ENCODE measurements at places on chromosomes 3 and 15.

GRCh38 chr3:59621037-59621436, 571.2 kb upstream of the CFAP20DC start:
- no peak for DNase-seq

DNA sequence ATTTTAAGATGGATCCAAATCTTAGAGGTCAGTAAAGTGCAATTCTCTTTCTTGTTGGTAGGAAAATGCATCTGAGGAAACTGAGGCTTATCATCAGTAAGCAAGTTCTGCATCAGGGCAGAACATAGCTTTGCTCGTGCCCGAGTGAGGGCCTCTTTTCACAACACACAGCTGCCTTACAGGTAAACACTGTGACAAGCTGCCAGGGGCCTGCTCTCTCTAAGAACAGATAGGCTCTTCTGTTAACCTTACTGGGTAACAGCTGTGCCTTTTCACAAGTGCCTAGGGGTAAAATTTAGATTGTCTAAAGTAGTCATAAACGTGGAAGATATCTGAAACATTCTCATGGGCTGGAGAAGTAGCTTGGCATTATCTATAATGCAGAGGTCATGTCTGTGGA, 118.1 kb downstream of the C3orf38 start:
- DNase-seq = no peak

DNA sequence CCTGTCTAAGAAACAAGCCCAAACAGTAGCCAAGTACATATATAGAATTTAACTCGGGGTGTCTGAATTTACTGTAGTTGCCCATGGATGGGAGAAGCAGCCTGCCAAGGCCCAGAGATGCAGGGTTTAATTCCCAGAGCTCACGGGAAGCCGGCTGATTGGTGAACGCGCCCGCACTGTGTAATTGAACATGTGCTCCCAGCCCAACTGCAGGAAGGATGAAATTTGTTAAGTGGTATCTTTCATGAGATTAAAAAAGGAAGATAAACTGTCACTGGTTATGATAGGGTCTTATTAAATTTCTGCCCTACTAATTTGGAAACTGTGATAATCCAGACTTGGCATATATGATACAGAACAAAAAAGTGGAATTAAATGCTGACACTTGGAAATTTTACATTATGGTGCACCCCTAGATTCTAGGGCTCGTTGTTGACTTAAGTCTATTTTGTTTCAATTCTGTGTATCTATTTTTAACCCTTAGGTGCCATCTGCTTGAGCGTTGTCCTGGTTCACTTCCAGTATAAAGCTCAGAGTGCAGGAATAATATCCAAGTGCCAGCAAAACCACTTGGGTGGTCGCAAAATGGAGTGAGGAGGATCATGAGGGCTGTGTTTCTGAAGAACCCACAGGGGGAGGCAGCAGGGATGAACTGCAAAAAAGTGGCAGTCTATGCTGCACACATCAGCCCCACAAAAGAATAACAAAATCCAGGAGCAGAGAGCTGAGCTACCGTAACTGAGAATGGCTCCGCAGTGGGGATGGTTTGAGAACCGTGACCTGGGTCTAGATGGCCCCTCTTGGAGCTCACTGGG, 13.8 kb upstream of the TMC3 start:
- DNase-seq = no peak

DNA sequence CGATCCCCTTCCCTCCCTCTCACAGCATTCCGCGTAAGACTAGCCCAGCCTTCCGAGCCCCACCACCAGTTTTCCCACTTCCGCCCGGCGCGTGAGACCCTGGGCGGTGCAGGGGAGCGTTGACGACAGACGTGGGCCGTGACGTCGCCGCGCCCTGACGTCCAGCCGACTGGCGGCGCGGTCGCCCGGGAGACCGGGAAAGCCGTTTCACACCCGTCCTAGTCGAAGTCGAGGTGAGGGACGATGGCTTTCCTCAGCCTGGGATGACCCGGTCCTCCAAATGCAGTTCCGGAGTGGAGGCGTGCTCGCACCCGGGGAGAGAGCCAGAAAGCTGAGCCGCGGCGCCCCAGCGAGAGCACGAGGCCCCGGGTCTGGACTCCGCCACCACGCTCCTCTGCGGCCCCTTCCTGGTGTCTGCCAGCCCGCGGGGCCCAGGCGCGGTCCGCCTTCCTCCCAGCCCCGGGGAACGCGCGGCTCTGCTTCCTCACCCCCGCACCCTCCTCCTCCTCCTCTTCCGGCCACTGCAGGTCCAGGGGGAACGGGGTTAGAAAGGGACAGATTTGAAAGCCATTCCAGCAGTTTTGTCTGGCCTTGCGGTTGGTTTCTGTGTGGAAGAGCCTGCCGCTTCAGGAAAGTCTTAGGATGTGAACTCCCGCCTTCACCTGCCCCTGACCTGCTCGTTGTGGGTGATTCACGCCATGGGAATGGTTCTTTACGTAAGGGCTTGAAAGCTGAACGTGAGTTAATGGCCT, at the start of gene LEKR1:
LEKR1 (plus strand) TSS at position 210 of the 752 bp plus-strand sequence. CDS start 2,977 bp downstream, outside the sequence.
- DNase-seq = no peak

DNA sequence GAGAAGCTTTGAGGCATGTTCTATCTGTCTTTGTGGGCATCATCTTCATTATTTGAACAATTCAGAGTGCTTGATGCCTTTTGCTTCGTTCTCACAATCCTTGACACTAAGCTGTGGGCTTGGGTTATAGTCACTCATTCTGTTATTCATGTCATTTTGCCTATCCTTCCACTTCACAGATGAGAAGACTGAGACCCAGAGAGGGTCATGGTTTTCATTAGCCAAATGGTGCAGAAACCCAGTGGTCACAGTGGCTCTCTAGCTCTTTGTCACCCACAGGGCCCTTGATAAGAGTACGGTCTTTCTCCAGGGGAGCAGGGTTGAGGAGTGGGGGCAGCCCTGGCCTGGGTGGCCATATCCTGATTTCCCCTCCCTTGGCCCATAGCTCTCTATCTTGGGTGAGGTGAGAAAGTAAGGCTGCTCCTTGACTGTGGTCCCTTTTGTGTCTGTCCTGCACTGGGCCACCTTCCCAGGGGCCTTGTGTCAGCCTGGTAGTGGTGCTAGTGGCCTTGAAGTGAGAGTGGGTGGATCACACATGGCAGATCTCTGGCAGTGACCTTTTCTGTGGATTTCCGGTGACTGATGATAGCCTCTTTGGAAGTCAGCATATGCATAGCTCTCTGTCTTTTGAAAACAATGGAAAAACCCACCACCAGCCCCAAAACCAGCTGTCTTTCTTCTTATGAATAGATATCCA, 130.1 kb downstream of the IGF1R start:
- DNase-seq = no peak

- DNase-seq = no peak
These were observed 170.0 kb downstream of the RAB11A start for GRCh38 chr15:66039117-66039871.

GRCh38 chr15:49674370-49674769, 53.5 kb downstream of the DTWD1 start:
- no peak for DNase-seq

- no peak for DNase-seq
These were observed 4.1 kb downstream of the OR4F6 start for GRCh38 chr15:101807345-101807945.

DNA sequence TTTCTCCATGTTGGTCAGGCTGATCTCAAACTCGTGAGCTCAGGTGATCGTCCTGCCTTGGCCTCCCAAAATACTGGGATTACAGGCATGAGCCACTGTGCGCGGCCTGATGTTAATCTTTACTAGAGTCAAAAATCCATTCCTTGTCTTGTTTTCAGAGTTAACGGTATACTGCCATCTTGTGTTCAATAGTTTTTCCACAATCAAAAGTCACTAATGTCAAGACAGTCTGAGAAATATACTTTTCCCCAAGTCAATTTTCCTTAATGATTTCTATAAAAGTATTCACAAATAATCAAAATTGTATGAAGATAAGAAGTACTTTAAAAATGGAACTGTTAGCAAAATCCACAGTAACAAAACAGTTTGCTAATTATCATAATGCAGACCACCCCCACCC, 8.5 kb downstream of the CRBN start:
- DNase-seq = peak; percentile 26

GRCh38 chr15:100346866-100347512, 5.2 kb upstream of the ADAMTS17 start:
- no peak for DNase-seq

DNA sequence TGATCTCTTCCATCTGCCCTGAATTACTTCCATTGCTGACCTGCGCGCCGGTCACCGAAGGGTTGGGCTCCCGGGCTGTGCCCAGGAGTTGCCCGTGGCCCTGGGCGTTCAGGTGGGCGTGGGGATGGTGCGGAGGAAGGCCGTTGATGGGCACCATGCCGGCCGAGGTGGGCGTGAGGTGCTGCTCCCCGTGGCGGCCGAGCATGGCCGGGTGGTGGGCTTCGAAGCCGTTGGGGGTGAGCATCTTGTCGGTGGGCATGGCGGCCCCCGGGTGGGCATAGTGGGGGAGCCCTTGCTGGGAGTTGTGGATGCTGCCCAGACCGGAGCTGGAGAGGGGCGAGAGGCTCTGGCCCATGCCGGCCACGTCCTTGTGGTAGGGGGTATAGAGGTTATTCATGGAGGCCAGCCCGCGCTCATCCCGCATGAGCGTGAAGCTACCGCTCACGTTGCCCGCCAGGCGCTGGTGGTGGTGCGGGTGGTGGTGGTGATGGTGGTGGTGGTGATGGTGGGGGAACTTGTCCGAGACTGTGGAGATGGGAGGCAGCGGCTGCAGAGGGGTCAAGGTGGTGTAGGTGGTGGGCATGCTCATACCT, 1.0 kb downstream of the ONECUT1 start:
- no peak for DNase-seq

DNA sequence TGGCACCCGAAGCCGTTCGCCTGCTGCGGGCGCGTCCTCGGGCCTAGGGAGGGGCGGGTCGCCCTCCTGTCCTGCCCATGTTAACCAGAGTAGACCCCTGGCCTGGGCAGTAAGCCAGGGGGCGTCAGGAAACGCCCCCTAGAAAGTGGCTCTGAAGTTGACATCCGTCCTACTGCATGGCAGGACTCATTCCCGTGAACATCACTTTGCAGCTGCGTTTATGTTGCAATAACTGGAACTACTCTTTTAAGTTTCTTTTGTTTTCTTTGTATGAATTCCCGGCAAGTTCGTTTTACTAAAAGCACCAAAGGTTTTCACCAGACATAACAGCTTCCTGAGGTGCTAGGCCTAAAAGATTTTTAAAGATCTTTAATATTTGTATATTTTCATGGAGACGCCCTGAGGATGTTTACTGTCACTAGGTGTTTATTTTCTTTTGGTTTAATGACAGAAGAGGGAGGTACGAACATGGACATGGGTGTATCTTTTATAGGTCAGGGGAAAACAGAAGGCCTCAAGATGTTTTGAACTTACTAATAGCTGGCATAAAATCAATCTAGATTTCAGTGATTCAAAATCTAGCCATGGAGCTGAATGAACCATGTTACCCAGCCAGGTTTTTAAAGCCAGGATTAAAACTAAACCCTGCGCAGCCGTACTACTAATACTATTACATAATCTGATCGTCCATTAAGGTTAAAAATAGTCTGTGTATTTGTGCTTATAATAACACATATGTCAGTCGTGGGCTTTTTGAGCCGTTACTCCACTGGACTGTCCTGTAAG, 1.0 kb downstream of the C15orf61 start:
- DNase-seq = peak; percentile 45

DNA sequence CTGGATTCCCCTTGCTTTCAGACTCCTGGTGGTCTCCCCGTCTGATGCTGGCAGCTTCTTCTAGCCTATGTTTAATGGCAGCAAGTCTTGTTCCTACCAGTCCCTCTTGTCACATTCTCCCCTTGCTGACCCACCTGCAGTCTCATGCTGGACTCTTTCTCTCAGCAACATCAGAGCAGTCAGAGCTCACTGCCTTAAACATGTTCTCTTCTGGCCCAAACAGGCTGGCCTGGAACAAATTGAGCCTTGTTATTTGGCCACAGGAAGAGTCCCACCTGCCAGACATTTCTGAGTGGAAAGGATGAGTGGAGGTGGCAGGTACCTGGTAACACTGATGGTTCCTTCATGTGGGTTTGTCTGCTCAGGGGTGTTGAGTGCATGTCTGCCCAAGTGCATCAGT, 59.2 kb upstream of the APEH start:
- no peak for DNase-seq

GRCh38 chr3:45871780-45872179, 14.6 kb upstream of the CCR9 start:
- DNase-seq = no peak

DNA sequence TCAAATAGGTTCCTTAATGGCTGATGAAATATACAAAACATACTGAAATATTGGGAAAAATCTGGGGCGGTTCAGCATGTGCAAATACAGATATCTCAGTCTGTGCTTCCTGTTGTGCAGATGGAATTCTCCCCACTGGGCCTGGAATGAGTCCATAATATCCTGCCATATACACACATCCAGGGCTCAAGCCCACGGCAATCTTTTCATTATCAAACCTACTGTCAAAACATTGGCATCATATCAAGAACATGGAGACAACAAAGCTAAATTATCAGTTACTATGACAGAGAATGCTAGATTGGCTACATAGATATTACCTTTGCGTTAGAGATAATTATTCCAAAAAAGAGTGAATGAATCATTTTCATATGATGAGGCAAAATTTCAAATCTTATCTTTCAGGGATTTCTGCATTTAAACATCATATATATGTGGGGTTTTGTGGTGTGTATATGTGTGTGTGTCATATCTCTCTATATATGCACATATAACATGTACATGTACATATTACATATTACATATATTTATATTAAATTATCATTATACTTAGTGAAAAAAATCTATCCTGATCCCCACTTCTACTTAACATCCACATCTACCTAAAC, 713.3 kb downstream of the GBE1 start:
- DNase-seq = no peak

DNA sequence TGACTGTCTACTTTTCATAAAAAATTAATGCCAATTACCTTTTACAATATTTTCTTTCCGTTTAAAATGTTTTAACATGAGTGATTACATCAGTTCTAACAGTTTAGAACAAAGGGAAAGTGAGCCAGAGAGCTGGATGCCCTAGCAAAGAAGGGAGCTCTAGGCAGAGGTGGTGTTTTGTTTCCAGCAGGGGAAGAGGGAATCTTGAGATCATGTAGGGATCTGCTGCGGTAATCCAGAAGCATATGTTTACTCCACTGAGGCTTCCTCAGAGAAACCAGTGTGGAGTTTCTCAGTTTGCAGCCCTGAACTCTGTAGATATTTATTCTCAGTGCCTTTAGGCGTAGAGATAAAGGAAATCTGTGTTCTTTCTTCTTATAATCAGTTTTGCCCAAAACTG, 399.3 kb downstream of the NLGN1 start:
- no peak for DNase-seq

- no peak for DNase-seq
These were observed 1239.2 kb downstream of the NSUN3 start for GRCh38 chr3:95302044-95302443.

- DNase-seq = no peak
These were observed 617.1 kb downstream of the NR2F2 start for GRCh38 chr15:96947296-96948229.

- no peak for DNase-seq
These were observed 210.5 kb upstream of the TLE3 start for GRCh38 chr15:70308011-70308734.

GRCh38 chr3:5634411-5634810, 446.9 kb downstream of the EDEM1 start:
- DNase-seq = no peak
